NCI-H1417 treated with DMSO at 0.1 percent for 48 hours (cell line): ENCODE measurements at places on chromosomes 2 and 18.
A peak's percentile ranks its signal among the peaks of the same experiment; 100 is the strongest.

GRCh38 chr2:208285853-208286252, 19.8 kb downstream of the PIKFYVE start:
- no peak for DNase-seq

GRCh38 chr2:136075476-136075875, 42.5 kb downstream of the CXCR4 start:
- no peak for DNase-seq

DNA sequence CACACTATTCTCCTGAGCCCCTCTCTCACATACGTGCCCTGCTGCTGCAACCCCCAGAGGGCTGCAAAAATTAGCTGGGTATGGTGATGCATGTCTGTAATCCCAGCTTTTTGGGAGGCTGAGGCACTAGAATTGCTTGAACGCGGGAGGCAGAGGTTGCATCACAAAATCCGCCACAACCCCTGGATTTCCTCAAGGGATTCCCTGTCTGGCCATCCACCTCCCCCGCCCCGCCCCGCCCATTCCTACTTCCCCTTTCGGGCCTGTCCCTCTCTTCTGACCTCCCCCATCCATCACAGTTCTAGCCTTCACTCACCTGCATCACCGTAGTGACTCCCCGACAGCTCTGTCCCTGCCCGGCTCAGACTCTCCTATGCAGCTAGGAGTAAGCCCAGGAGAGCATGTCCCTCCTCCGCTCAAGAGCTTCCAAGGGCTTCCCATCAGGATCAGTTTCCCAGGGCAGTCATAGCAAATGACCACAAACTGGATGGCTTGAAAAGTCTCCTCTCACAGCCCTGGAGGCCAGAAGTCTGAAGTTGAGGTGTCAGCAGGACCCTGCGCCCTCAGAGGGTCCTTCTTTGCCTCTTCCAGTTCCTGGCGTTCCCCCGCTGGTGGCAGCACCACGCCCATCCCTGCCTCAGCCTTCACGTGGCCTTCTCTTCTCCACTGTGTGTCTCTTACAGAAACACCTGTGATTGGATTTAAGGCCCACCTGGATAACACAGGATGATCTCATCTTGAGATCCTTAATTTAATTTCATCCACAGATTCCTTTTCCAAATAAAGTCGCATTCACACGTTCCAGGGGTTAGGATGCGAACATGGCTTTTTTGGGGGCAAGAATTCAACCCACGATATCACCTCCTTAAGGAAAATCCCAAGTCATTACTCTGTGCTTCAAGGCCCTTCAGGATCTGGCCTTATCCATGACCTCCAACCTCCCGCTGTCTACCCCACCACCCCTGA, 58.5 kb downstream of the HS1BP3 start:
- DNase-seq: no peak

DNA sequence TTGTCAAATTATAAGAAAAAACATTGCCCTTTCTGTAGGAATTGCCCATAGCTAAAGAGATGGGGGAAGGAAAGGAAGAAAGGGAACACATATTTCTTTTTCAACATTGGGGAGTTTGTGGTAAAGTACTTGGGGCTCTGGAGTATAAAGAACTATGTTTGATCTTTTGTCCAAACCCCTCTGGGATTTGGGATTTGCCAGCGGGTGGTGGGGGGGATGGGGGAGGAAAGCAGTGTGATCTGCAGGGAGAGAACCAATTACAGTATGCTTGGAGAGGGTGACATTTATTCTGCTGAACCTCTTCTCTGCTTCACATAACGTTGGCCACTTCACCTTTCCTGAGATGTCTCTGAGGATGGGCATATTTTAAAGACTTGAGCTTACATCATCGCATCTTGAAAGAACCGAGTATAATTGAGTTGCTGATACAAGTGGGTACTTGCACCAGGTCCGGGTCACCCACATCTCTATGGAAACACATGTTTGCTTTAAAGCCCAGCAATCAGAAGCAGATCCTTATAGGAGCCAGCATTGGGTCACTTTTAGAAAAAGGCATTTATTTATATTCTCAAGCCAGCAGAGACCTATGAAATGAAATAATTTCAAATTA, 73.1 kb downstream of the SPATS2L start:
- no peak for DNase-seq

DNA sequence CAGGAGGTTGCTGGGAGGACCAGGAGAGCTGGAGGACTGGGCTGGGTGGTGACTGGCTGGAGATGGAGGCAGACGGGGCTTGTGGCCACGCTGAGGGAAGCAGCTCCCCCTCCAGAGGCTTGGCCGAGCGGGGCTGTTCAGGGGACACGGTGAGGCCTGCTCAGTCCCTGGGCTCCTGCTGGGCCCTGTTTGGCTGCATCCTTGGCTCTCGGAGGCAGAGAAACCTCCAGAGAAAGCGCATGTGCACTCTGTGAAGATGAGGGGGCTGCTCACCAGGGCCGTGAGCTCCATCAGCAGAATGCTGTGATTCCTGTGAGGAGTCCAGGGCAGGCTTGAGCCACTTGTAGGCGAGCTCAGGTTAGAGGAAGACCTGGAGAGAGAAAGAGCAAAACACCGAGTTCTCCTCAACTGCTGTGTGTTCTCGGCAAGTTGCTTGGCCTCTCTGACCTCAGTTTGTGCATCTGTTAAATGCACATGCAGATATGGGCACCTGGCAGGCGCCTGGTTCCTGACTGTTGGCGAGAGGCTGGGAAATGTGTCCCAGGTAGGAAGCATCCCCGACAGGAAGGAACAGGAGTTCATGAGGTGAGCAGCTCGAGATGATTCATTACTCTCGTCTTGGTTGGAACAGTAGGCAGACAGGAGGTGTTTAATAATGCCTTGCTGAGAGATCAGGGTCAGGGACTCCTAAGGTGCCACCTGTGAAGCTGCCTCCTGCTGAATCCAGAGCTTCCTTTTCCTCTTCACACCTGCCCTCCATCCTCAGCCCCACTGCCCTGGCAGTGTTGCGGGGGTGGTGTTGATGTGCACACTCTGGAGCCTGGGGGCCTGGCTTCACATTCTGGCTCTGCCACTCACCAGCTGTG, 941 bp downstream of the ZAP70 start:
- DNase-seq: no peak

DNA sequence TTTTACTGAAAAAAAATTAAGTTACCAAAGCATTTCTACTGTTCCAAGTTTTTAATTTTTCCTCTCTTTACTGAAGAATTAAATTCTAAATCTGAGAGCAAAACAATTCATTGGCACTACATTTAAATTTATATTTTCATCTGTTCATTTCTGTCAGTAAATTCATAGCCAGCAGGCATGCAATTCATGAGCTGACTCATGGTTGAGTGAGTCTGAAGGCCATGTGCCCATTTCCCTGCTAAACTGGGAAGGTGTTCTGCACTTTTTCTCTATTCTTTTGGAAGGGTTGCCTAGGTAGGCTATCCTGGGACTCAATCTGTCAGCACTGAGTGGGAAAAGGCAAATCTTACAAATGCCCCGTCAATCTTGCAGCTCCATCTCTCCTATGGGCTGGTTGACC, 88.7 kb downstream of the KLHL14 start:
- no peak for DNase-seq

DNA sequence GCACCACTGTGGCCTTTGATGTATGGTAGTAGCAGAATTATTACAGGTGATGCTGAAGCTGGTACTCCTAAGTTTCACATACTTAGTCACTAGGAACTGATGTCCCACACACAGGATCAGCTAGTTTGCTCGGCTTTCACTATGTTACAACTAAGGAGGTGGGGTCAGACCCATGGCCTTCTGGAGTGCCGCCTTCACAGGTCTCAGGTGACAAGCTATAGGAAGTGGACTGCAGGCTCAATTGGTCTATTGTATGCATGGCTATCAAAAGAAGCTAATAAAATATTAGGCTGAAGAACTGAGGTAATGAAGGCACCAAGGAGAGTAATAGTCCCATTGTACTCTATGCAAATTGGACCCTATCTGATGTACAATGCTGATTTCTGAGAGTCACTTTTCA, 170.6 kb downstream of the DLGAP1 start:
- DNase-seq: no peak

GRCh38 chr2:200367155-200367554, 60.7 kb downstream of the SPATS2L start:
- DNase-seq: no peak

DNA sequence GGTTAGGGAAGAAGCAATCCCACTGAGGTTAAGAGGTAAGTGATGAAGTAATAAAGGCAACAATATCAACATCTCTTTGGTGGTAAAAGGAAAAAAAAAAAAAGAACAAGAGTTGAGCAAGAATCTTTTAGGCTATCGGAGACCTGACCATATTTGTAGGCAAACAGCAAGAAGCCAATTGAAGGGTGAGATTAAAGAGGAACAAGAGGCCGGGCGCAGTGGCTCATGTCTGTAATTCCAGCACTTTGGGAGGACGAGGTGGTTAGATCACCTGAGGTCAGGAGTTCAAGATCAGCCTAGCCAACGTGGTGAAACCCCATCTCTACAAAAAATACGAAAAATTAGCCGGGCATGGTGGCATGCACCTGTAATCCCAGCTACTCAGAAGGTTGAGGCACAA, 11.3 kb downstream of the VPS54 start:
- no peak for DNase-seq

GRCh38 chr18:35183886-35184285, 56.9 kb upstream of the ZNF397 start:
- no peak for DNase-seq

- DNase-seq: no peak
Observed at GRCh38 chr2:134117676-134118075, 136.2 kb upstream of the MGAT5 start.

DNA sequence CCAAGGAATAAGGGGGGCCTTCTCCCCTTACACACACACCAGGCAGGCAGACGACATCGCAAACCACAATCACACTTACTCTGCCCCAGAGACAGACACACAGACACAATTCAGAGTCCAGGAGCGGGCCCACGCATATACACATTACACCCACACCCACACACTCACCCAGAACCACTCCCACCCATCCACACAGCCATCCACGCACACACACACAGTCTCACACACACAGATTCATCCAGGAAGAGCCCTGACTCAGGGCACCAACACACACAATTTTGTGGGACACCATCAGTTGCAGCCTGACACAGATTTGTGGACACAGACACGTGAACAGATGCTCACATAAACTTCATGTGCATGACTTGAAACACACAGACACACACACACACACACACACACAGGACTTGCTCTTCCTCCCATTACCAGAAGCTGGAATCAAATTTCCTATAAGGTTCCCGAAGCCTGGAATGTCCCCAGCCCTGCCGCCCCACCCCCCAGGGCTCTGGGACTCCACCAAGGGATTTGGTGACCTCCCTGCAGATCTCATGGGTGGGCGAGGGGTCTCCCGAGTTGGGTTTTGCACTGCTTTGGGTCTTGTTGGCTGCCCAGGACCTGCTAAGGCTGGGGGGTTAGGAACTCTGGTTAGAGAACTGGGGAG, 23.5 kb downstream of the TNS1 start:
- no peak for DNase-seq

DNA sequence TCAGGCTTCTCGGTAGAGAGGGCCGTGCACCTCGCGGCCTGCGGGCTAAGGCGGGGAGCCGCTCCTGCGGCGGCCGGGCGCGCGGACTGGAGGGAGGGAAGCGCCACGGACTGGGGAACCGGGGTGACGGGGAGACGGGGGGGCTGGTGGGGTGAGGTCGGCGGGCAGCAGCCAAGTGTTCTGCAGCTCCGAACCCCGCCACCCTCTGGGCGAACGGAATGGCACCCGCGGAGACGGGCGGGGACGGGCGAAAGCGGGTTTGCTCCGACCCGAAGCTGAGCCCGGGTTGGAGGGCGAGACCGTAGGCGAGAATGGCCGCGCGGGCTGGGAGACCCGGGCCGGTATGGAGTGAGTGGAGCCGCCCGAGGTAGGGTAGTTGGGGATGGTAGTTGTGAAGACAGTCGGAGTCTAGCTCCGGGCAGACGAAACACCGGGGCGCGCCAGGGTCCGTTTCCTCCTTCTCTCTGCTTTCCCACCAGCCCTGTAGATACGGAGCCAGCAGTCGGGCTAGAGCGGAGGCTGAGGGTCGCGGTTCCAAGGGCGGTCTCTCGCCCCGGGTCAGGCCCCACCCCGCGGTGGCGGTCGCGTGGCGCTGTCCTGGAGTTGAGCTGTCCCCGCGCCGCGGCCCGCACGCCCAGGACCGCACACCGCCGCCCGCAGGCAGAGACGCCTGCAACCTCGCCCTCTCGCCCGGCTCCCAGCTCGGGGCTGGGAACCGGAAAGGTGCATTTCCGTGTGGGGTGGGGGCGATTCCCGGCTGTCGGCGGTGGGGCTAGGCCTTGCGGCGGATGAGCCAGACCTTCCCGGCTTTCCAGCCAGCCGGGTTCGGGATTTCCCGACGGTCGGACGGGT, 160.3 kb upstream of the SIX2 start:
- DNase-seq: no peak

- DNase-seq: peak; percentile 36
Observed at GRCh38 chr18:41484069-41484468, 471.0 kb upstream of the PIK3C3 start.

DNA sequence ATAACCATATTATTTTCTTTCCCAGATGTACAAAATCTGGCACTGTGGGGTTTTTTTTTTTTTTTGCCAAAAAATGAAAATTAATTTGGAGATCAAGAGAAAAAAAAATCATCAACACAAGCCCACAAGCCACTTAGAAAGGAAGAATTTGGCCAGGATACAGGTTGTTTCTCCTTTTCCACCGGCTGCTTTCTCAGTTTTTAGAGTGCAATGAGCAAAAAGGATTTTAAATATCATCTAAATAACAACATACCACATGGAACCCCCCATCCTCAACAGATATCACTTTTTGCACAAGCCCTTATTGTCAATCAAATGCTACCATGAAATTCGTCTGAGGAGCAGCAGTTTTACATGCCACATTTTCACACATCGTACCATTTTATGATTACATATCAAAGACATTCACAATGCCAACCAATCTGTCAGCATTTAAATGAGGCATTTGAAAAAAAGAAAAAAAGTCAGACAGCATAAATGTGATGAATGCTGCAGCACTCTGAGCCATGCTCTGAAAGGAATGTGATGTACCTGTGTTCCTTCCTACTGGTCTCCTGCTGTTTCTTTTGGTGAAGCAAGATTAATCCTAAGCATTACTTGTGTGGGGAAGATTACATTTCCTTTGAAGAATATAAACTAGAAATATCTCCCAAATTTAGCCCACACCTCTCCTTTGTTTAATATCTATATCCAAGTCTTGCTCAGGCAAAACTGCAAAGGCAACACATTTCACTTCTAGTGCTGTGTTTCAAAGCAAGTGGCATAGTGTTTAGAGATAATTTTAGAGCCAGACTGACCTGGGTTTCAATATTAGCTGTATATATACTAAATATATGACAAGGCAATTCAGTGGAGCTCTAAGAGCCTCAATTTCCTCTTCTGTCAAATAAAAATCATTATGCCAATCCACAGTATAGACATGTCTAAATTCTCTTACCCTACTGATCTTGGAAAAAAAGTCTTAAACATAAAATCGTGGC, 391.3 kb downstream of the CMPK2 start:
- DNase-seq: no peak

DNA sequence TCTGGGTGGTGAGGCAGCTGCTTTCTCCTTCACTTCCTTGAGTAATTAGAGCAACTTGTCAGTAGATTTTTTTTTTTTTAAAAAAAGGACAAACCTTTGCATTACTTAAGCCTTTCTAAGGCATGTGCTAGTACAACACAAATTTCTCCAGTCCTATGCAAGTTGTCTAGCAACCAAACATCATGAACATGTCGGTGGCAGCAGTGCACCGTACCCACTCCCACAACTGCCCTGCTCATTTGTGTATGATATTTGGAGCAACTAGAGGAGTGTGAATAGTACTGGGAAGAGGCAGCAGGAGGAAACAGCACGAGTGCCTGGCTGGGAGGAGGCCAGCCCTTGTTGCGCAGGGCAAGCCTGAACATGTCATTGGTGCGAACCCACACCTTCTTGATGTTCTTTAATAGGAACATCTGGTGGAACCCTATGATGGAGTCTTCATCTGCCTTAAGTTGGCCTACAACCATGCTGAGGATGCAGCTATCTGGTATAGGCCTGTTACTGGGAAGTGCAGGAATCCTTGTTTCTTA, 238.3 kb downstream of the TDRD15 start:
- no peak for DNase-seq
